ENCODE measurements at places on chromosomes 5 and 9. TPM values are rescaled to one million over a fixed set of nuclear protein-coding genes. Genes with fewer than 3 reads are reported as not detected.

DNA sequence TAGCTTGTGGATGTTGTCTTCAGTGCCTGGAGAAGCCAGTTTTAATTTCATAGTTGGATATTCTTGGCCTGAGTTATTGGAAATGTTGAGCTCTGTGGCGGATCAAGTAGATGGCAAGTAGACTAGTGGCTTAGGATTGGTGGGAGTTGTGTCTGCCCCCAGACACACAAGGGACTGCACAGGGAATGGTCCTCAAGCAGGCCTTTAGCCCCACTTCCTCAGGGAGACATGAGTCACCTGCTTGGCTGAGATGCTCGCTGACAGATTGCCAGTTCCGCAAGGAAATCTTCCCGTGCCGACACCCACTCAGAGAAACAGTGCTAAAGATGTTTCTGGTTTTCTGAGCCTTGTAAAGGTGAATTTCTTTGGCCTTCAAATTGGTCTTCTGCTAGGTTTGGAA lies 18.8 kb upstream of the CATSPER3 start:
- DNase-seq, result no peak

DNA sequence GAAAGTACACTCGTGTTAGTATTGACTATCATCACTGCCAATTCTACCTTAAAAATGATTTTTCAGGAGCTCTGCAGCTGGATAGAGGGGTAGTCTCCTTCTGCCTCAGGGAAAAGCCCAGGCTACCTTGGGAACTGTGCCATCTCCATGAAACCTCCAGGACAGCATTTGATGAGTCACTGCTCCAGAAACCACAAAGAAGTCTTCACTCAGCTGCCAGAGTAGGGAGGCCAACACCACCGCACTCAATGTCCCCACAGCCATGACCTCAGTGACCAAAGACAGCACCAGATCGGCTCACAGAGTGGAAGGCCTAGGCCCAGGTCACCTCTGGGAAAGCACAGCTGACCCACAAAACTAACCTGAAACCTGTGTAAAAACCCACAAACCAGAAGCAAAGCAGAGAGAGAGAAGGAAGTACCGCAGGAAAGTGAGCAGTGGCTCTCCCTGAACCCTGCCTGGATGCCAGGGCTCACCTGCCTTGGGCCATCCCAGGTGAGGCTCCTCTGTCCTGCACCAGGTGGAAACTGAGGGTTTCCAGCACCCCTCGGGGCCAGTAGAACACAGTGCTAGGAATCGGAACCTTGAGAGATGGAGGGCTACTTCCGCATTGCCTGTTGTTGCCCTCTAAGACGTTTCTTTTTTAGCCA lies 30.0 kb downstream of the S1PR3 start:
- DNase-seq, result no peak

ANKDD1B gene
- 0.72 TPM for total RNA-seq

PCDHA1 gene
- not detected for total RNA-seq

- DNase-seq, result no peak
Observed at GRCh38 chr9:112720113-112720780, 2.3 kb upstream of the INIP start.

DNA sequence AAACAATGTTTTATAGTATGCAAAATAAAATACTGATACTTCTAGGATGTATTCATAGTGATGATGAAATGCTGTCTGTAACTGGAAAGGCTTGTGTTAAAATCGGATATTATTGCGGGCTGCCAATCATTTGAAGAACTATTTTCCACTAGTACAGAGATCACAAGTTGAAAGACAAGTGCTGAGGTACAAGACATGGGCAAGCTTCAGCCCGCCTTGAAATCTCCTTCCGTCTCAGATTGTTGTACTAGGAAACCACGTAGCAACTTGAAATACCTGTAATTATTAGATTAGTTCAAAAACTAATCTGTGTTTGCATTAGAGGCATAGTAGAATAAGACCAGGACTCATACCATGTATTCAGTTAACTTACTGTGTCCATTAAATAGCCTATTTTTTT lies 218.2 kb downstream of the ARHGEF28 start:
- no peak for DNase-seq

GRCh38 chr5:158640593-158640980 lies 459.1 kb downstream of the EBF1 start:
- no peak for DNase-seq

DNA sequence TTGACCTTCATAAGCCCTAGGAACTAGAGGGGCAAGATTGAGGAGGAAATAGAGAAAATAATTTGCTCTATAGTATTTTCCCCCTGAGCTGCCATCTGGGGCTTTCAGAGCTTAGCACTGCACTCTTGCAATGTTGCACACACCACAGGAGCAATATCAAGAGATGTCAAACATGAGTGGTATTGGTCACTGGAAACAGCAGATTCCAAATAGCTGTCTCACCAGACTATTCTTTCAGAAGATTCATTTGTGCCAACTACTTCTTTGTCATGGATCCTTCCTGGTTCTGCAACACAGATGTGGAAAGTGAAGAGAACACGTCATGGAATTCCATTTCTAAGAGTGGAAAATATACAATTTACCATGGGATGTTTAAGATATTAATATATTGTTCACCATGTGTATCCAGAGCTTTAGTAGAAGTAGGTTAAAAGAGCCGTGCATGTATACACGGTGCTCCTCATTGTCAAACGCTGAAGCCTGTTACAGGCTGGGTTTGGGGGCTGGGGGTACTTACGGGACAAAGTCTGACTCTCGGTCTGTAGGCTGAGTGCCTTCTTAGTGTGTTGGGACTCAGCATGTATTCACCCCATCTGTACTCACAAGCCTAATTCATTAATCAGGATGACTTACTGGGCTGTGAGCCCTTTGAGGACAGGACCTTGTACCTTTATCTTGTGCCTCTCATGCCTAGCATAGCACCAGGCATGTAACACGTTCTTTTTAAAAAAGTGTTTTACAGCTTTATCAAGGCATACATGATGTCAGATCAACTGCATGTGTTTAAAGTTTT lies 31.4 kb upstream of the GDNF start:
- DNase-seq, result no peak

- no peak for DNase-seq
Observed at GRCh38 chr5:55096861-55097260, 5.6 kb upstream of the GZMA start.

DNA sequence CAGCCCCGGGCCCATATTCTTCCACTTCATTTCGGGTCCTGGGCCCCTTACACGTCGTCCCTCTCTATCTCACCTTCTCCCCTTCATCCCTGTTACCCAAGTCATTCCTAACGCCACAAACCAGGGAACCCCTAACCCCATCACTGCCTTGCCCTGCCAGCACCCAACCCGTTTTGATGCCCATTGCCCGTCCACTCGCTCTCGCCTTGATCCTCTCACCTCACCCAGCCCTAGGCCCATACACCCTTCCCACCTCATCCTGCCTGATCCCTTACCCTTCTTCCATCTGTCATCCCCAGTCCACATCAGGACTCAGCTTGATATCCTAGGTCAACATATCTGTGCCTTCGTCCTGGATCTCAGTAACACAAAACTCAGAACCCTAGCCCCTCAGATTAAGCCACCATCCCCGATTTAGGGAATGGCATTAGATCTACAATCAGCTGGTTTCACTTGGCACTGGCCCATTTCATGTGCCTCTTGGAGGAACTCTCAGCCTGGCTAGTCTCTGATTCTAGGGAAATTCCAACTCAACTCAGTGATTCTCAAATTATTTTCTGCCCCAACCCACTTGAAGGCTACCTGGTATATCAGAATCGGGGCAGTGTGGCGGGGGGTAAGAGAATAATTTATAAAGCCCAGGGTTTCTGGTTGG lies 489 bp downstream of the CHMP5 start:
- DNase-seq, result no peak

- no peak for DNase-seq
Observed at GRCh38 chr5:143355710-143356109, 47.8 kb downstream of the NR3C1 start.

- DNase-seq, result peak; percentile 52
Observed at GRCh38 chr9:30348904-30349303, 2035.5 kb upstream of the ACO1 start.

Measured in chondrocyte (in vitro differentiated cells).